ENCODE measurements at places on chromosomes 12 and 14. TPM values are rescaled to one million over a fixed set of nuclear protein-coding genes. Genes with fewer than 3 reads are reported as not detected.

The BATF gene
- total RNA-seq, result not detected

The SERPINA9 gene
- not detected for total RNA-seq

The KRT6C gene
- total RNA-seq, result not detected

The SMIM10L1 gene
- 11.3 TPM for total RNA-seq

The C3AR1 gene
- total RNA-seq, result 0.58 TPM
